ENCODE measurements at places on chromosomes 11 and 22.

DNA sequence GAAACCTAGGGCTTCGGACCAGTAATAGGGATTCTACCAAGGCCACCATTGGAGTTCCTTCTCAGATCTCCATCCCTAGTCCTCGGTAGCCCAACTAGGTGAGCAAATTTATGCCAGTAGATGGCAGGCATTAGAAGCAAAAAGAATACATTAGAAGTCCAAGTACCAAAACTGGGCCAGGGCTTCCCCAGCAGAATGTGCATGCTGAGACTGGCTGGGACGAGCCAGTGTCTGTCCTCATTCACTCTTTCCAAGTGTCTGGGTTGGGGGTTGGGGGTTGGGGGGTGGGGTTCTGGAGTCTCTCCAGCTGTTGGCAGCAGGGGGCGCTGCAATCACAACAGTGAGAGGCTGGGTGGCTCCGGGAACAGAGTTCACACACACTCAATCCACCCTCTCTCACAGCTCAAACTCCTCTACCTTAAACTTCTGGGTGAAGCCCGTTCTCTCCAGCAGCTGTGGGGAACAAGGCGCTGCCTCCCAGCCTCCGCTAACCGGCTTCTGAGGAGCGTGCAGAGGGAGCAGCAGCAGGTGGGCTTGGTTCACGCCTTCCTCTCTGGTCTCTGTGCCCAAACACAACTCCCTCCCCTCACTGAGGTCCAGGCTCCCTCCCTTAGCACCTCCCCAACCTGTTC is 57.5 kb downstream of the BTG4 start:
- no peak for DNase-seq

GRCh38 chr11:100991541-100991940 is 138.1 kb downstream of the PGR start:
- DNase-seq, result no peak

GRCh38 chr11:107696140-107696539 is 15.7 kb downstream of the SLN start:
- no peak for DNase-seq

DNA sequence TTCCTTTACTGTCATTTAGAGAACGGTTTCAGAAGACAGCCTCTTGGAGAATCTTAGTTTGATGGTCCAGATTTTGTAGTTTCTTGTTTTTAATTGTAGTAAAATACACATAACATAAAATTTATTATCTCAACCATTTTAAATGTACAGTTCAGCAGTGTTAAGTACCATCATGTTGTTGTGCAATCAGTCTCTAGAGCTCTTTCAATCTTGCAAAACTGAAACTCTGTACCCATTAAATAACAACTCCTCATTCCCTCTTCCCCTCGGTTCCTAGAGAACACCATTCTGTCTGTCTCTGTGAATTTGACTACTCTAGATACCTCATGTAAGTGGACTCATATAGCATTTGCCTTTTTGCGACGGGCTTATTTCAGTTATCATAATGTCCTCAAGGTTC is 69.8 kb downstream of the GRIK4 start:
- DNase-seq, result no peak

DNA sequence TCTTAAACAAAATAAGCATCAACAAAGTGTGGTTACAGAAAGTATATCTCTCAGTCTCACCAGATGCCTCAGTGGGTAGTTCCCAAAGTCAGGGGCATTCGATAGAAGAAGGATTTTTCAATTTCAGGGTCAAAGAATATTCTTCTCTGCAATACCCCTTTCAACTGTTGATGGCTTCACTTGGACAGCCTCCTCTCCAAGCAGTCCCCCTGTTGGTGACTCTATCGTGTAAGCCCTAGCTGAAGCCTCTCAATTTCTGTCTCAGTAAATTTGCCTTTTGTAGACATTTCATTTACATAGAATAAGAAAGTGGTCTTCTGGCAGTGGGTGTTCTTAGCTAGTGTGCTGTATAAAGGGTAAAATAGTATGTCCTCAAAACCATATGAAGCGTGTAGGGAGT is 11.3 kb upstream of the CCDC83 start:
- DNase-seq, result no peak

DNA sequence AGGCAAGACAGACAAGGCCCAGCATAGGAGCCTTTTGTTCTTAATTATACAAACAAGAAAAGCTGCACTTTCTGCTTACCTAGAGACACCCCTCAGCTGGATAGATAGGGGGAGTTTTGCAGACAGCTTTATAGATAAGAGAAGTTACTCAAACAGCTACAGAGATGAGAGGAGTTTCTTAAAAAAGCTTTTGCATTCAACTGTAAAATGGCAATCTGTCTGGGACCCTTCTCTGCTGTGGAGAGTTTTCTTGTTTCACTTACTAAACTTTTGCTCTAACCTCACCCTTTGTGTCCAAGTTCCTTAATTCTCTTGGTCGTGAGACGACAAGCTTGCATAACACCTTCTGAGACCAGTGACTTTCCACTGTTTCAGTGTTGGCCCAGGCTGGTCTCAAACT is 103.8 kb upstream of the CHORDC1 start:
- no peak for DNase-seq

DNA sequence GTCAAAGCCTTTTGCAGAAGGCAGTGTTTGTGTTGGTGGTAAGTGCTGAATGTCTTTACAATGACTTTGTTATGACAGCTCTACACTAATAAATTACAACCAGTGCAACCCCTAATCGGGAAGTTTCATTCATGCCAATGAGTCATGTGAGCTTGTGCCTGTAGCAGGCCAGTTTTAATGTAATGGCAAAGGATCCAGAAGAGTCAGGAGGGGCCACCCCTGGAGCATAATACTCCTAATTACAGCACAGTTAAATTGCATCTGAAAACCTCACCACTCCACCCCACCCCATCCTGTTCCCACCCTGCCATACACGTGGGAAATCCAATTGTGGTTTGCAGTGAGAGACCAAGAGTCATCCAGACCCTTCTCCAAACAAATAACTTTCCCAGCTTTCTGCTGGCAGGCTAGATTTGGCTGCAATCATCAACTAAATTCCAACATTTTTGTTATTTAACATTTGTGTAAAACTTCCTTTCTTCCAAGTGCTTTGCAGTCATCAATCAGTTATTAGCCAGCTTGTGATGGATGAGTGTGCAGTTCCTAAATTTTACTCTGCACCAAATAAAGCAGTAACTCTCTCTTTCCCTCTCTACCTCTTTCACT is 277.3 kb upstream of the FAT3 start:
- no peak for DNase-seq

DNA sequence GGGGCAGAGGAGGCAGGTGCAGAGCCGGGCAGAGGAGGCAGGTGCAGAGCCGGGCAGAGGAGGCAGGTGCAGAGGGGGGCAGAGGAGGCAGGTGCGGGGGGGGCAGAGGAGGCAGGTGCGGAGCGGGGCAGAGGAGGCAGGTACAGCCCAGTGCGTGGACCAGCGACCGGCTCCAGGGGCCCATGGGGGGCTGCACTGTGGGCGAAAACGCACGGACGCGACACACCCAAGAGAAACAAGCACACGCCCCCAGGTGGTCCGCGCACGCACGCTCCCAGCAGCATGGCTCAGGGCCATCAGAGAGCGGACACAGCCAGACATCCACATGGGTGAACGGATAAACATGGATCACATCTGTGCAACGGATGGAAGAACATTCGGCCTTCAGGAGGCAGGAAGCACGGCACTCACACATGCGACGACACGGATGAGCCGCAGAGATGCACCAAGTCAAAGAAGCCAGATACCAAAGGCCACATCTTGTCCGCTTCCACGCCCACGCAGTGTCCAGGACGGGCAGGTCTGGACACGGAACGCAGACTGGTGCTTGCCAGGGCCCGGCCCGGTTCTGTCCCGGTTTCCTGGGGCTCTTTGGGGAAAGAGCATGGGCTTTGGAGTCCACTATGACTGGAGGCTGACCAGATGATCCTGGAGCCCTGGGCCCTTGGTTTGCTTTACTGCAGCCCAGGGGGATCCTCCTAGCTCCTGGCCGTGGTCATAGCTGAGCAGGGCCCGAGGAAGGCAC is 21.8 kb downstream of the OSBPL5 start:
- no peak for DNase-seq

DNA sequence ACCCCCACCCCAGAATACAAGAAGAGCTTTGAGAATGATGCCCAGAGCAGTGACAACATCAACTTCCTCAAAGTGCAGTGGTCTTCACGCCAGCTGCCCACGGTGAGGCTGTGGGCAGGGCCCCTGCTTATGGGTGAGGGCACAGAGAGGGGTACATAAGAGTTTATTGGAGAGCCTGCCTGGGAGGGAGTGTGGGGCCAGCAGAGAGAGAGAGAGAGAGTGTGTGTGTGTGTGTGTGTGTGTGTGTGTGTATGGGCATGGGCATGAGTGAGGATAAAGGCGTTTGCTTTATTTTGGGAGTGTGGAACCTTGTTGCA is 9.5 kb downstream of the PHOX2A start:
- DNase-seq, result no peak

DNA sequence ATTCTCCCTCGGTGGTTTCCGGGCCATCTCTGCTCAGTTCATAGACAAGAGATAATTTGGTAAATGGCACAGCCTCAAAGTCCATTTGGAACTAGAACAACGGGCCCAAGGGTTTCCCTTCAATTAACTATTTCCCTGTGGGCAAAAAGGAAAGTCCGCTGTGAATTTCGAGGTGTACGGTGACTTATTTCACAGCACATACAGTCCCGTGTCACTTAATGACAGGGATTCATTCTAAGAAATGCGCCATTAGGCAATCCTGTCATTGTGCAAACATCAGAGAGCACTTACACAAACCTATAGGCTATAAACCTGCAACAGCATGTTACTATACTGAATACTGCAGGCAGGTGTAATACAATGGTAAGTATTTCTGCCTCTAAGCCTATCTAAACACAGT is 551.6 kb downstream of the OPCML start:
- no peak for DNase-seq

DNA sequence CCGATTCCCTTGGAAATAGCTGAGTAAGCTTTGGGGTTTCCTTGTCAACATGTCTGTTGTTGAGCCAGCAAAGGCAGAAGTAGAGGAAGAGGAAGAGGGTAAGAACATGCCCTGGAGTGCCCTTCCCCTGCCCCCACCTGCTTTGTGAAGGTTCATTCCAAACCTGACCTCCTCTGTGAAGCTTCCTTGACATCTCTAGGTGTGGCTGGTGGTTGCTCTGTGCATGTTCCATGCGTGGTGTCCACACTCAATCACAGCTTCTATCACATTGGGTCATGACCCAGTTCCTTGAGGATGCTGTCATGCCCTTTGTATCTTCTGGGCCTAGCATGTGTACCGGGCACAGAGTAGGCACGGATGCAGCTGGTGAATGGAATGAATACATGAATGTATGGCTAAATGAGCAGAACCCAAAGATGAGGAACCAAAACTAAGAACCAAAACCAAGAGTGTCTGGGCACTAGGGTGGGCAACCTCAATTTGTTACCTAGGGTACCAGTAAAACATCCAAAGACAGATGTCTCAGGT is 23.7 kb upstream of the FXYD6 start:
- DNase-seq, result no peak

- no peak for DNase-seq
Observed at GRCh38 chr11:114909866-114910265, 231.5 kb downstream of the NXPE2 start.

GRCh38 chr11:36016263-36016662 is 72.4 kb downstream of the LDLRAD3 start:
- DNase-seq, result no peak

DNA sequence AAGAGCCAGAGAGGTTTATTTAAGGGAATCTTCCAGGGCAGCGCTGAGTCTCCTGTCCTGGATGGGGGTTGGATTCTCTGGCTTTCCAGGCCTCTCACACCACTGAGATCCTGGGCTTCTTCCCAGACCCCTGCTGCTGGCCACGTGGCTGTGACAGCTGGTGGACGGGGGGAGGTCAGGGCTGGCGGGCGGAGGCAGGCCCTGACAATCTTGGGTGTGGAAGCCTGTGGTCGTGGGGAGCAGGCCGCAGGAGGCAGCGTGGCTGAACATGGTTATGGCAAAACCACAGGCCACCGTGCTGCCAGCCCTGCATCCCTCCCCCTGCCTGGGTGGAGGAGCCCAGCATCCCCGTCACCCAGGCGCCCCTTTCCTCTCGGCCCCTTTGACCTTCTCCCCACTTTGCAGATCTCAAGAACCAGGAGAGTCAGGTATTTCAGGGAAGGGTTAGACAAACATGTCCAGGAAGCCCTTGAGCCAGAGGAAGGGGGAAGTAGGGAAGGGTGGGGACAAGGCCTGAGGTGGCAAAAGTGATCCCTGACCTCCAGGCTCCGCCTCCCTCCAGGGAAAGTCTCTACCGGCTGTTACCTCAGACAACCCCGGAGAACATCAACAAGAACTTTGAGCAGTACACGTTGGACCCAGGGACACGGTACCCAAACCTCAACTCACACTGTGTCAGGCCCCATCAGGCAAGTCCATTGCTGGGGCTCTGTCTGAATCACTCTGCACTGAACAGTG is 111.8 kb downstream of the MICAL2 start:
- DNase-seq, result no peak

DNA sequence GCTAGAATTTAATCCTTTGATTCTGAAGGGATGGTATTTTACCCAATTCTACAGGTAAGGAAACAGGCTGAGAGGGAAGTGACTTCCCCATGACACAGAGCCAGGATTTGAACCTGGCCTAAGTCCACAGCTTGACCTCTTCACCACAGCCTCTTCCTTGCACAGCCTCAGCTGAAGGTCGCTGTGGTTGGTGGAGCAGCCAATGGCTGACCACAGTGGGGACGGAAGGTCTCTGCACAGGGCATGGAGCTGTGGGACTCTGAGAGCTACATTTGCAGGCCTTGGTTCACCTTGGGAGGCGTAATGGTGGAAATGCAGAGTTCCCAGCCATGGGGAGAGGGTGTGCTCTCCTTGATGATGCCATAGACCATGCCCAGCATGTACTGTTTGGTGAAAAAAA is 295.0 kb downstream of the DDX10 start:
- DNase-seq, result no peak

GRCh38 chr11:124207102-124207792 is 24.1 kb downstream of the OR10D3 start:
- DNase-seq, result no peak

- DNase-seq, result no peak
Observed at GRCh38 chr22:31550871-31551370, 54.6 kb downstream of the SFI1 start.

- DNase-seq, result no peak
Observed at GRCh38 chr22:39148727-39149535, 3.5 kb downstream of the CBX7 start.

DNA sequence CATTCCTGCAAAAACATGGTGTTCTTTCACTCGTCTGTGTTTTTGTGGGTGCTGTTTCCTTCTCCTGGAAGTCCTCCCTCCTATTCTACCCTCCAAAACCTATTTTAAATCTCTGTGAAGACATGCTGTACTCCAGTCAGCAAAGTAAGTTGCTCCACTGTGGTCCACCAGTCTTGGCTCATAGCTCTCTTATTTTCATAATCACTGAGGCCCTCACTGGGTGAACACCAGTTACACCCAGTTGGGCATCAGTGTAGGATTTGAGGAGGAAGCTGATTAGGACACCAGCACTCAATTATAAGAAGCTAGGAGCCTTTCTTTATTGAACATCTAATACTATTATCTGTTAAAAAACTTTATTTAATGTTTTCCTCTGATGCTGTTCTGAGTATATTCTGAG is 23.9 kb upstream of the EED start:
- no peak for DNase-seq
